SW 1271 (cell line): ENCODE measurements at places on chromosomes 1 and 21.

DNA sequence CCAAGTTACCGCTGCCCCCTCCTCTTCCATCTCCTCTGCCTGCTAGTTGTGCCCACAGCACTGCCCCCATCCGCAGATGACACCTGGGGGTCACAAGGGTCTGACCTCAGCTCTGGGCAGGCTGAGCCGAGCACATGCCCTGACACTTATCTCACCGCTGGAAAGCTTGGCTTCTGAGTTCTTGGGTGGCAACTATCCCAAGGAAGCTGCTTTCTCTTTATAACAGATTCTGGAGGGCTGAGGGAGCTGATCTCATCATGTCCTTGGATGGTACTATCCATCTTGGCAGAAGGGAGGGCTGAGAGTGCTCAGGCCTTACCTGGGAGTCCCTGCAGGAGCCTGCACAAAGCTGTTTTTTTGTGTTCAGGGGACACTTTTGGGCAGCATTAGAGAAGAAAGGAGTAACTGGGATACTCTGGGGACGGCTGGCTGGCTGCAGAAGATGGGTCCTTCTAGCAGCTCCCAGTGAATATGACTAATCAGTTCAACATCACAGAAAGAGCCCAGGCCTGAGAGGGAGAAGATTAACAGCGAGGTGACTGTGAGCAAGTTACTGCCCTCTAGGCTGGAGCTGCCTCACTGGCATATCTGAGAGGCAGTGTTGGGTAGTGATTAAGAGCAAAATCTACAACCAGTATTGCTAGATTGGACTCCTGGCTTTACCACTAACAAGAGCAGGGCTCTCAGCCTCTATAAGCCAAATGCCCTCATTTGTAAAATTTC, 71.6 kb downstream of the PLXNA2 start:
- no peak for DNase-seq

- DNase-seq, result no peak
Observed at GRCh38 chr1:57461405-57461804, 37.5 kb upstream of the DAB1 start.

- DNase-seq, result no peak
Observed at GRCh38 chr21:42379426-42380215, 13.3 kb upstream of the TFF1 start.

DNA sequence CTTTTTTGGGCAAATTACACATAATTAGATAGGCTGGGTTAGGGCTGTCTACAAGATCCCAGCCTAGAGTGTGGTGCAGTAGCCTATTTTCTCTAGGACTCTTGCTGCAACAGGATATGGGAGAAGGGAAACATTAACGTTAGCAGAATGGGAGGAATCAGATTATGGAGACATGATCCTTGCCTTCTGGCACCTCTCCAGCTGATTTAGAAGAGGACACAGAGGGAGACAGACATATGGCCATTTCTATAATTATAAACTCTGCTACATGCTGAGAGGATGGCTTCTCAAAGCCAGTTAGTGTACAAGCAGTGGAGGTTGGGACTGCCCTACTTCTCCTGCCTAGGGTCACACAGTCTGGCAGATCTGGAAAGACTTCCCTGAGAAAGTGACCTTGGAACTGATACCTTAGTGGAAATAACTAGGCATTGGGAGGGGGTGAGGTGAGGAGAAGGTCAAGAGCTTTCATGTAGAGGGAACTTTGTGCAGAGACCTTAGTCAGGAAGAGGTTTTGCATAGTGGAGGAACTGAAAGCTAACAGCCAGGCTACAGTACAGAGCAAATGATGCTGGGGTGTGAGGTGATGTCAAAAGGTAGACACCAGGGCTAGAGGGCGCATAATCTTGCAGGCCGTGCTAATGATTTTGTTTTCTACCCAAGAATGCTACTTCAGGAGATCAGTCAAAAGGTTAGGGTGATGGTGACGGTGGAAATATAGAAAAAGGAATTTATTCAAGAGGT, 1.2 kb upstream of the CD1D start:
- no peak for DNase-seq

GRCh38 chr1:14919751-14920150, 233.8 kb upstream of the TMEM51 start:
- no peak for DNase-seq

DNA sequence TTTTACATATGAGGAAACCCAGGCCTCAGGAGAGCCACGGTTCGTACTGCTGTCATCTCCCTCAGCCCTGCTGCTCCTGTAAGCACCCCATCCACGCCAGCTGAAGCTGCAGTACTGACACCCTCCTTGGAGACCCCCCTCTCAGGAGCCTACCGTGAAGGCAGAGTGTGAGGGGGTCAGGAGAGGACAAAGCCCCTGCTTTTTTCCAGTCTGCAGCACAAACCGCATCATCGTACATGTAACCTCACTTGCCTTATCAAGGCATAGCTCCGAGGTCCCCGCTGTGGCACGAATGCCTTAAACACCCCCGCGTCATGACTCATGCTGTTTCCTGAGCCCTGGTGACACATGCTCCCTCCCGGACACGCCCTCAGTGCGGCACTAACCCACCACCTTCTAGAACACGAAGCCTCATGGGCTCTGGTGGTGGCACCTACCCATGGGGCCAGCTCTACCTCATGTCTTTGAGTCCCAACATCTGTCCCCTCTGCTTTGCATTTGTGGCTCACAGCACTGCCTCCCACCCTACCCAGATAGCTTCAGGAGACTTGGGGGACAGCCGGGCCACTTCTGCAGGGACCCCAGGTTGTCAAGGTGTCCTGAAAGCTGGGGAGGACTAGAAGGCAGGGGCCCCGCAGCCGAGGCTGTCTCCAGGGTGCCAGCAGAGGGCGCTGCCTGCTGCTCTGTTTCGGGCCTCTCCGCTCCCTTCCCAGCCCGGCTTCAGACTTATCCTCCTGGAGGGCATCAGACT, 4.9 kb downstream of the SH3BGRL3 start:
- peak; percentile 83 for DNase-seq

DNA sequence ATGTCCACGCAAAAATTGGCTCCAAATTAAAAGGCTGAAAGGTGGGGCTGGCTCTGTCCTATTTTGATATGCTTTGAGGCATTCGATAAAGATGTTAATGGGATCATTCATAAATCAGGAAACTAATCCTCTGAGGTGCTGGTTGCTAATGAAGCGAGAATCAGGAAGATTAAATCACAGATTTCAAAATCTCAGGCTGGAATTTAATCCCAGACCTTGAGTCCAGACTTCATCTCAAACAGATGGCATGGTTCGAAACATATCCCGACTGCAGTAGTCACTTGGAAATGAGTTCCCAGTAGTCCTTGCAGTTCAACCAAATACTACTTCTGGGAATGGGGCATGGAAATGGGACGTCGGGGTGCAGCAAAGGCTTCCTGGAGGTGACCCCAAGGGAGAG, 4.5 kb upstream of the KLF17 start:
- DNase-seq, result no peak
